Effector memory CD4-positive, alpha-beta T cell (primary cell): ENCODE measurements at places on chromosomes 5 and 9.

- no peak for DNase-seq
Observed at GRCh38 chr5:33381243-33381642, 59.5 kb upstream of the TARS1 start.

DNA sequence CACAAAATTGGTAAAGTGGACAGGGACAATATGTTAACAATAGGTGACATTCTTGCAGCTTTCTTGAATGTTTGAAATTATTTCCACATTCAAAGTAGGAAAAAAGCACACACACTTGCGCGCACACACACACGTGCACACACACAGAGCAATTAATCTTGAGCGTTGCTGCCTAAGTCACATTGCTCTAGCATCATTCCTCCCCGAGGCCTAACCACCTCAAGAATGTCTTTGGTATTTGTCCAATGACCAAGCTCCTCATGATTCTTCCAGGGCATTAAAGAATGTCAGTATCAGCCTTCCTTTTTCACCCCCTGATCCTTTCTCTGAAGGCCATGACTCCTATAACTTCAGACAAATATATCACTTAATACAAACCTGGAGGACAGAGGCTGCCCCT is 198.1 kb downstream of the NPR3 start:
- no peak for DNase-seq

- DNase-seq, result no peak
Observed at GRCh38 chr5:92946546-92946945, 634.5 kb downstream of the NR2F1-AS1 start.

- no peak for DNase-seq
Observed at GRCh38 chr5:110903966-110904365, 165.2 kb downstream of the SLC25A46 start.

DNA sequence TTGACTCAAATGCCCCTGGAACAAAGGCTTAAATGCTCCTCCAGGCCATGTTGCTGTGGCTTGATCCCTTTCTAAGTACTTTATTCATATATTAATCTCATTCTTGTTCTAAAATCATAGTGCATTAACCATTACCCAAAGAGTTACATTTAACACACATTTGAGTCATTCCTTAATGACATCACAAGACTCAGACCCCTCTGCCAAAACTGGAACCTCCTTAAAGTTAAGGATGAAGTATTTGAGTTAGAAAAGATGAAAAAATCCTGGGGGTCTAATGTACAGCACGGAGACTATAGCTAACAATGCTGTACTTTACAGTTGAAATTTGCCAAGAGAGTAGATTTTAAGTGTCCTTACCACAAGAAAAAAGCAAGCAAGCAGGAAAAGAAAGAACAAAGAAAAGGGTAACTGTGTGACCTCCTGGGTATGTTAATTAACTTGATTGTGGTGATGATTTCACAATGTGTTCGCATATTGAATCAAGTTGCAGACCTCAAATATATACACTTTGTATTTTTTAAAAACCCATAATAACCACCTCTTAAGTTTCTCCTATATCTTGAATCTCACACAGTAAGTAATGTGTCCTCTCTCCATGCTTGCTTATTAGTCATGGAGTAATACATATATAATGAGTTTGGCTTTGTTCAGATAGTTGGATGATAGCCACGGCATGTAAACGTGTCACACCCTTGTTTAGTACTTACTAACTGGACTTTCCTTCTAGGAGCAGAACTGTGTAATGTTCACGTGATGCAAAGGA is 376.9 kb downstream of the SEMA5A start:
- DNase-seq, result no peak

- DNase-seq, result no peak
Observed at GRCh38 chr5:71891856-71892255, 172.8 kb downstream of the CARTPT start.

GRCh38 chr5:14720236-14720923 is 55.9 kb downstream of the OTULIN start:
- DNase-seq, result no peak
